ENCODE measurements at places on chromosomes 4 and X. TPM values are rescaled to one million over a fixed set of nuclear protein-coding genes. Genes with fewer than 3 reads are reported as not detected.

TMPRSS11D gene
- not detected for total RNA-seq

TMEM271 gene
- total RNA-seq: not detected

DNA sequence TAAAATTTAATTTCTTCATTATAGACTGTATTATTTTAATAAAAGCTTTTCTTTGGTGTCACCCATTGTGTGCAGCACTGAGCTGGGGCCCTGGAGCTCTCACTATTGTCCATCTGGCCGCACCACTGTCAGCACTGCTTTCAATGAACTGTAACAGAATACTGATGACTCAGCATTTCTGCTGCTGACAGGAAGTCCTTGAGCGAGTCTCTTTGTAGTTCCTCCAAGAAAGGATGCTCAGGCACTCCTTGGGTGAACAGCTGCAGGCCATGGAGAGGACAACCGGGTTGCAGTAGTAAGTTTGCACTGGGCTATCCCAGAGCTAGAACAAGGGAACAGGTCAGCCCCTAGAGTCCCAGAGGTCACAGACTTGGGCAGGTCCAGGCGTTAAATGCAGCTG lies 81.6 kb downstream of the SORBS2 start:
- no peak for DNase-seq

DNA sequence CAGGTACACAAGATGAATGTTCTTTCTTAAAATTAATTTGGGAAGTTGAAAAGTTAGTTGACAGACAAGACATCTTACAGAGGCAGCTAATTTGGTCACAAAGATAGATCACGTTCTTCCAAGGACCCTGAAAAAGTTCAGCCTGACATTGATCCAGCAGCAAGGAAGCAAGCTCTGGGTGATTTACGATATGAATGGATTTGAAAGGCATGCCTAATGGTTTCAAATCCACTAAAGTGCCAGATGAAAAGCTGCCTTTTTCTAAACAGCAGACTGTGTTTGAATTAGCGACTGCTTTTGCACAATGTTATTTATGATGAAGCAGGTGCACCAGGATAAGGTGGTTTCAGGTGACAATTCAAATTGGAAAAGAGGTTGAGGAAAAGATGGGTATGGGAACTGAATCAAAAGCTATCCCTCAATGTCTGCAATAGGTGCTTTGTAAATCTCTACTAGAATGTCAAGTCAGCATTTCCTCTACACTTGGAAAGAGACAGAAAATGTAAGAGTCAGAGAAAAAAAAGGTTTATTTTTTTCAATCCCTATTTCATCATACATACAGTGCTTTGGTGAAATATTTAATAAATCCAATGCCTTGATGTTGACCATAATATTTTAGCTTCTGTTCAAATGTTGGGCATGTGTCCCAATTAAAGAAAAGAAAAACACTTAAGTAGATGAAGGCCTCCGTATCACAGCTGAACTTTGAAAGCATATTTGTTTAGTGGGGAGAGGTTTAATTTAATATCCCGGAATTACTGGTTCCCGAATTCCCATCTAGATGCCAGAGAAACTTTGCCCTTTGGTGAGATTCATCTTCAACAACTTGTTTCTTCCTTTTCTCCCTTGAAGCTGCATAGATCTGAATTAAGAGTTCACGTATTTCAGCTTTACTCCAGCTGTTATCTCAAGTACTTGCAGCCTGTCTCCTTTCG lies 6.0 kb downstream of the RASGEF1B start:
- DNase-seq: no peak

Data from glomerular endothelial cell (primary cell).